COR-L47 (cell line): ENCODE measurements at places on chromosomes 12 and 14.

DNA sequence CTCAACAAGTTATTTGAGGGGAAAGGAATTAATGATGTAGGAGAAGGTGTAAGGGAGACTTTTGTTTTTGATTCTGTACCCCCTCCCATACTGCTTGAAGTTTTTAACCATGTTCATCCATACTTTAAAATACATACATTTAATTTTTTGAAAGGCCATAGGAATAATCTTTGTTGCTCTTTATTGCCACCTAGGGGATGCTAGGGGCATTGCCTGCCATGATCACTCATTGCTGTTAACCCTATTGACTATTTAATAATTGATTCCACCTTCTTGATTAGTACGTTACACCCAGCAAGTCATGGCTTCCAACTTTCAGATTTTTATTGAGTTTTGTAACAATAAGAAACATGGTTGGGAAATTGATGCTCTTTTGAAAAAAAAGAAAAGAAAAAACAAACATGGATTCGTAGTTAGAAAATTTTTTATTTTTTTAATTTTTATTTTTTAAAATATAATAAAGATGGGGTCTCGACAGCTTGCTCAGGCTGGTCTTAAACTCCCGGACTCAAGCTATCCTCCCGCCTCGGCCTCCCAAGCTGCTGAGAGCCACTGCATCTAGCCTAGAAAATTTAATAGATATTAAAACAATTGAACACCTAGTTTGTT is 8.5 kb upstream of the PRKAB1 start:
- DNase-seq: peak; percentile 15

- DNase-seq: no peak
These were observed 11.0 kb downstream of the ORAI1 start for GRCh38 chr12:121637231-121637914.

DNA sequence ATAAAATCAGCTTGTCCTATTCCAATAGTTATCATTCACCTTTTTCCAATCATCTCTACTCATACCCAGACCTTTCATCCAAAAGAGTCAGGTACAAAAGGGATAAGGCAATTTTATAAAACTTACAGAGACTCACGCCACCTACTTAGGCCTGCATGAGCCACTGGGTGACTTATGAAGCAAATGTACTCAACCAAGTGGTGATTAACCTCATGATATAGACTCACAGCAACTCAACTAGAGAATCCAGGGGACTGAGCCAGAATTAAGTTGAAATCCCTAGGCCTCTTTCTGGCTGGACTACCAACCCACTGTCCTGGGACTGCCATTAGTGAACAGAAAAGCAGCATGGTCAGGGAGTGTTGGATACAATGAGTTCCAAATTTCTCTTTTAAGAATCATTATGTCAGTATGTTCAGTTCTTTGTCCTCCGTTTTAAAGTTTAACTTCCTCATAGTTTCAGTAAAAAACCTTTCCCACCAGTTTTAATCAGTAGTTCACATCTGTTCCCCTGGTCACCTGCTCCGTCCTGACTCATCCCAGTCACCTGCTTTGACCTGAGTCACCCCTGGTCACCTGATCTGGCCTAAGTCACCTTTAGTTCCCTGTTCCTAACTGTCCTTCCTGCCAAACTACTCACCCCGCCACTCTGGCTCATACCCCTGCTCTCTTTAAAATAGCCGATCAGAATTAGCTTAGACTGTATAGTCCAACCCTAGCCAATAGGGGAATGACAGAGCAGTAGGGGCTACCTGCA is 36.8 kb downstream of the SPTSSA start:
- DNase-seq: no peak

- DNase-seq: no peak
These were observed 183.9 kb downstream of the APAF1 start for GRCh38 chr12:98828802-98829600.

DNA sequence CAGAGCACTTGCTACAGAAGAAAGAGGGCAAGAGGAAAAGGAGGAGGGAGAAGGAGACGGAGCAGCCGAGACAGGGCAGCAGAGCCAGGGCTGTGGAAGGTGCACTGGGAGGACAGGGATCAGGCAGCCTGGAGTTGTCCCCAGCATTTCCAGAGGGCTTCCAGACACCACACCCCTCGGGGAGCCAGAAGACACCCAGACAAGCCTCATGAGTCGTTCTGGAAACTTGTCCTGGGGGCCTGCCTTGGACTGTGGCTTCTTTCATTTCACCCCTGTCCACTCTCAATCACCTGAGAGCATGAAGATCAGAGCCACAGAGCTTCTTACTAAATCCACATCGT is 14.1 kb downstream of the CMKLR1 start:
- DNase-seq: no peak
